ENCODE measurements at places on chromosomes 1 and 21.

DNA sequence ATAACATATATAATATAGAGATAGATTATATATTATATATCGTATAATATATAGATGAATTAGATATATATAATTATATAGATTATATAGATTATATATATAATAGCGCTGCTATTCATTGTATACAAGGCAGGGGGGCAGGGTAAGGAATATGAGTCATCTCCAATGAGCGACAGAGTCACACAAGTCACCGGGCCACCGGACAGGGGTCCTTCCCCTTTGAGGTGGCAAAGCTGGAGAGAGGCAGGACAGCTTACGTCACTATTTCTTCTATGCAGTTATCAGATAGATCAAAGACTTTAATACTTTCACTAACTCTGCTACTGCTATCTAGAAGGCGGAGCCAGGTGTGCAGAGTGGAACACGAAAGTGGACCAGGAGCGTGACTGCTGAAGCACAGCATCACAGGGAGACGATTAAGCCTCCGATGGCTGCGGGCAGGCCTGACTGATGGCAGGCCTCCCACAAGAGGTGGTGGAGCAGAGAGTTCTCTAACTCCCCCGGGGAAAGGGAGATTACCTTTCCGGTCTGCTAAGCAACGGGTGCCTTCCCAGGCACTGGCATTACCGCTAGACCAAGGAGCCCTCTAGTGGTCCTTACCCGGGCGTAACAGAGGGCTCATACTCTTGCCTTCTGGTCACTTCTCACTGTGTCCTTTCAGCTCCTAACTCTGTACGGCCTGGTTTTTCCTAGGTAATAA is 2154.7 kb downstream of the MRPL39 start:
- no peak for DNase-seq

DNA sequence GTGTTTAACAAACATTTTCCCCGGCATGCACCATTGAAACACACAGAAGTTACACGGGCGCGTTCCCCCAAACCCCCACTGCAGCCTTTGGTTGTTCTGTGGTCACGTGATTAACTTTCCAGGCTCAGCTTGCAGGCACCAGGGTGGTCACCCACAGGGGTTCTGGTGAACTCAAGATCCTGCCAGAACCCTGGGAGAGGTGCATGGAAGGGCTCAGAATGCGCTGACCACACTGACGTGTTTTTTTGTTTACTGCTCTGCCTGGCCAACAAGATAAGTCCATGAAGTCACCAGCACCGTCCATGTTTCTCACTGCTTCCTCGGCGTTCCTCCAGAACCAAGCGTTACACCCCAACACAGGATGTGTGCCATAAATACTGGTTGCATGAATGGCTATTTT is 229.5 kb upstream of the VAMP3 start:
- DNase-seq, result peak; percentile 91

- no peak for DNase-seq
Observed at GRCh38 chr1:238953448-238954010, 432.8 kb upstream of the CHRM3 start.

GRCh38 chr21:27346041-27346448 is 379.2 kb upstream of the ADAMTS5 start:
- DNase-seq, result peak; percentile 45

DNA sequence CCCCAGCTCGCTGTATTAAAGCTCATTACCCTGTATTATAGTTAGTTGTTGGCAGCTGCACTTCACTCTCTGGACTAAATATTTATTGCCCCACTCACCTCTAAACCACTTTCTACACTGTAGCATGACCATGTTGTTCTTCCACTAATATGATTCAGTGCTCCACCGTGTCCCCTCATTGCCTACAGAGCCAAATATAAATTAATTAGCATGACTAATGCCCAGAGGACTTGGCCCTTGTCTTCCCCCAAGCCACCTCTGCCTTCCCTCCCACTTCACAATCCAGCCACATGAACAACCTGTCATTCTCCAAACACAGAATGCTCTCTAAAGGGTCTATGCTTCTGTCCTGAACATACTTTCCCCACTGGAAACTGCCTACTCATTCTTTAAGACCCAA is 276.5 kb downstream of the PLPP3 start:
- DNase-seq, result peak; percentile 15

- DNase-seq, result no peak
Observed at GRCh38 chr1:175272361-175272760, 79.8 kb upstream of the KIAA0040 start.

DNA sequence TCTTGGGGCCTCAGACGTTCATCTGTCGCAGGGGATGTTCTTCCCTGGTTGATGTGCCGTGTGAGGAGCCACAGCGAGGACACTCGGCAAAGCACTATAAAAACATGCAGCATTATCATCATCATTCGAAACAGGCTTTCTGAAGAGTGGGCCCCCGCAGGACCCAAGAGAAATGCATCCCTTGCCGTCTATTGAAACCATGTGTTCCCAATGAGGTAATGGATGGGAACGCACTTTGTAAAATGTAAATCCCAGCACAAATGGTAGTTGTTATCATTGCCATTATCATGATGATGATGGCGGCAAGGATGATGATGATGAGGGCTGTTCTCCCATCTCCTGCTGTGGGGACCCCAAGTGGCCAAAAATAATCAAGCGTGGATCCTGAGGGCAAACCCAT is 76.8 kb downstream of the GLIS1 start:
- no peak for DNase-seq

- peak; percentile 86 for DNase-seq
Observed at GRCh38 chr1:3775490-3776230, 3.1 kb downstream of the SMIM1 start.

GRCh38 chr1:214002472-214002871 is 14.7 kb downstream of the PROX1 start:
- peak; percentile 49 for DNase-seq

GRCh38 chr1:191669629-191670028 is 488.6 kb upstream of the RGS18 start:
- DNase-seq, result no peak

DNA sequence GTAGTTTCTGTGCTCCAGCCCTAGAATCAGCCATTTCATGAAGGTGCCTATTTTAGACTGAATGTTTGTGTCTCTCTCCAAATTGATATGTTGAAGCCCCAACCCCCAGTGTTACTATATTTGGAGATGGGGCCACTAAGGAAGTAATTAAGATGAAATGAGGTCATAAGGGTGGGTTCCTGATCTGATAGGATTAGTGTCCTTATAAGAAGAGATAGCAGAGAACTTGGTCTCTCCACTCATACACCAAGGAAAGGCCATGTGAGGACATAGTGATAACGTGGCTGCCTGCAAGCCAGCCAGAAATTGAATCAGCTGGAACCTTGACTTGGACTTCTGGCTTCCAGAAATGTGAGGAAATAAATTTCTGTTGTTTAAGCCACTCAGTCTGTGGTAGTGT is 12.3 kb downstream of the RAVER2 start:
- peak; percentile 36 for DNase-seq

- no peak for DNase-seq
Observed at GRCh38 chr1:79726911-79727310, 720.4 kb upstream of the ADGRL4 start.

DNA sequence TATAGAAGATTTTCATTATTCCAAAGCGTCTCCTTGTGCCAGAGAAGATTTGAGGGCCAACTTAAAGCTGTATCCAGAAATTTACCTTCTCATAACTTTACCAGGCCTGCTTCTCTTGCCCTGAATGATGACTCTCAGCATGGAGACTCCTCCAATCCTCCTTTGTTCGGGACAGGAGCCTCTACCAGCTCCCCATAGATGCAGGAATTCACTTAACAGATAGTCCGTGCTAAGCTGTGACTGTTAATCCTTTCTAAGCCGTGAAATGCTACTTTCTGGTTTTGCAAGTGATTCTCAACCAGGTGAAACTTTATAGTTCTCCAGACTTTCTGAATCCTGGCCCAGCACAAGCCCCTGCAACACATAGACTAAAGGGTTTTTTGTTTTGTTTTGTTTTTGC is 31.8 kb upstream of the KCND3 start:
- no peak for DNase-seq

- DNase-seq, result no peak
Observed at GRCh38 chr1:225435487-225435886, 7.6 kb upstream of the LBR start.

- no peak for DNase-seq
Observed at GRCh38 chr1:172149346-172149745, 271.1 kb upstream of the C1orf105 start.

- no peak for DNase-seq
Observed at GRCh38 chr1:92958203-92958970, 2.9 kb downstream of the DIPK1A start.

DNA sequence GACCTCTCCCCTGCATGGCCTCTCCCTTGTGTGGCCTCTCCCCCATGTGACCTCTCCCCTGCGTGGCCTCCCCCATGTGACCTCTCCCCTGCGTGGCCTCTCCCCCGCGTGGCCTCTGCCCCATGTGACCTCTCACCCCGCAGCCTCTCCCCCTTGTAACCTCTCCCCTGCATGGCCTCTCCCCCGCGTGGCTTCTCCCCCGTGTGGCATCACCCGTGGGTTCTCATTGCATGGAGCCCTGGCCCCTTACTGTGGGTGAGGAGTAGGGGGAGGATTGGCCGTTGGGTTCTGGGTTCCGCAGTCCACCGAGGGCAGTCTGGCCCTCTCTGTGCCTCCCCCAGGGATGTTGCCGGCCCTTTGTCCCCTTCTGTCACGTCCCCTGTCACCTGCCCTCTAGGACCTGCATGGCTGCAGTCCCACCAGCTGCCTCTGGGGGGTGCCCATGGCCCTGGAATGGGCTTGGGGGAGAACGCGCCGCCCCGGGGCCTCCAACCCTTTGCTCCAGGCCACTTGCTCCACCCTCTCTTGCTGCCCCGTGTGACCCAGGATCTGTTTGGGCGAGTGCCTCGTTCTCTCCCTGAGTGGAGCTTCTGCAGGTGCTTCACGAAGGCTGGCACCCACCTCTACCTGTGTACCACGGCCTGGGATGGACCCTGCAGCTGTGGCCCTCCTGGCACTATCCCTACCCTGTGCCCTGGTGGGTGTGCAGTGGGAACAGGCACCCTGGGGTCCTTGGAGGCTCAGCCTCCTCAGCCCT is 21.3 kb downstream of the RRP1 start:
- DNase-seq, result peak; percentile 41

DNA sequence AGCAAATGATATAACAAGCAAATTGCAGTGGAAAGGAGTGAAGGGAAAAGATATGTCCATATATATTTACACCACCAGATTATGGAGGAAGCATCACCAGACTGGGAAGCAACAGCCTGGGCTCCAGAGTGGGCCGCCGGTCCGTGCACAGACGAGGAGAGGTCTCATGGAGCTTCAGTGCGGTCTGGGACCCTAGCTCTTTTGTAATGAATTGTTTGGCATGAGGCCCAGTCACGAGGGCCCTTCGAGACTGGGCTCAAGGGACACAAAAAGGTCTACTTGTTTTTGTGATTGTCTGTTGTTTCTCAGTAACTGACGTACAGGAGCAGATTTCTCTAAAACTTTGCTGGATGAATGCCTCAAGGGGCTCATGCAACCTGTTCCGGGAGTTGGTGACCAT is 12.9 kb upstream of the STUM start:
- no peak for DNase-seq

- DNase-seq, result no peak
Observed at GRCh38 chr1:11042995-11043874, 3.8 kb downstream of the MASP2 start.

DNA sequence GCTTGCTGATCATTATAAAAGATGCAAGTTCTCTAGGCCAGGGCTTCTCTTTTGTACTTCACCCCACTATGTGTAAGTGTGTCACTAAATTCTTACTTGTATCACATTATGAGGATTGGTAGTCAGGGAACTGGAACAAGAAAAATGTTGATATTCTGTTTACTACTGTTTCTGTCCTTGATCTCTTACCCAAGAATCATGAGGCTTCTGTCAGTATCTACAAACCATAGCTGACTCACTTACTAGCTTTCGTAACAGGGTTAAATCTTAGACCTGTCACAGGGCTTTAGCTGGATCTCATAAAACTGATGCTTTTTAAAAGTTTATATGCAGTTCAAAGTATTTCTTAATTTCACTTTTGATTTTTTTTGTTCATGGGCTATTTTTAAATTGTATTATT is 681.2 kb downstream of the PLPP3 start:
- peak; percentile 98 for DNase-seq

DNA sequence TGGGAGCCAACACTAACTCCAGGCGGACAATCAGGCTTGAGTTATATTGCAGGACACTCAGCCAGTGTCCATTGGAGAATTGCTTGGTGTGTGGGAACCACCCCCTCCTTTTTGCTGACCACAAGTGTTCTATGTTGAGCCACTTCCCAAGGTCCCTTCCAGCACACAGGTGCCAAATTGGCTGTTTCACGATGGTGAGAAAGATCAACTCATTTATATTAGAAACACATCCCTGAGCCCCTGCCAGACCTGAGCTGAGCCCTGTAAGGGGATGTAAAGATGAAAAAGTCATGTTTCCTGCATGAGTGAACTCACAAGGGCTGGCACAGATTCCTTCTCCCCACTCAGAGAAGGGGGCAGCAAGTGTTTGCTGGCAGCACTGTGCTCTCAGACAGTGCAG is 96.5 kb downstream of the KCNN3 start:
- no peak for DNase-seq

DNA sequence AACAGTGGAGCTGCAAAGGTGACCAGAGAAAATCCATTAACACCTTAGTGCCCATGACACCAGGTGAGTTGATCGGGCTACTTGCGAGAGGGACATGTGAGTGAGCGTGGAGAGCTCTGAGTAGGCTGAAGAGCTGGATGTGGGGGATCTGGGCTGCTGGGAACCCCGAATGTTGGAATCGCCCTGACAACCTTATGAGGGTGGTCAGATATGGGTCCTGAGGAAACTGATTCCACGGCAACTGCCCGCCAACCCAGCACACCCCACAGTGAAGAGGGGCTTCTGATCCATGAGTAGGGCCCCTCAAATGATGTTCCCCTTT is 705 bp upstream of the QSOX1 start:
- DNase-seq, result no peak
